ENCODE measurements at places on chromosomes 16 and 17. TPM values are rescaled to one million over a fixed set of nuclear protein-coding genes. Genes with fewer than 3 reads are reported as not detected.

DNA sequence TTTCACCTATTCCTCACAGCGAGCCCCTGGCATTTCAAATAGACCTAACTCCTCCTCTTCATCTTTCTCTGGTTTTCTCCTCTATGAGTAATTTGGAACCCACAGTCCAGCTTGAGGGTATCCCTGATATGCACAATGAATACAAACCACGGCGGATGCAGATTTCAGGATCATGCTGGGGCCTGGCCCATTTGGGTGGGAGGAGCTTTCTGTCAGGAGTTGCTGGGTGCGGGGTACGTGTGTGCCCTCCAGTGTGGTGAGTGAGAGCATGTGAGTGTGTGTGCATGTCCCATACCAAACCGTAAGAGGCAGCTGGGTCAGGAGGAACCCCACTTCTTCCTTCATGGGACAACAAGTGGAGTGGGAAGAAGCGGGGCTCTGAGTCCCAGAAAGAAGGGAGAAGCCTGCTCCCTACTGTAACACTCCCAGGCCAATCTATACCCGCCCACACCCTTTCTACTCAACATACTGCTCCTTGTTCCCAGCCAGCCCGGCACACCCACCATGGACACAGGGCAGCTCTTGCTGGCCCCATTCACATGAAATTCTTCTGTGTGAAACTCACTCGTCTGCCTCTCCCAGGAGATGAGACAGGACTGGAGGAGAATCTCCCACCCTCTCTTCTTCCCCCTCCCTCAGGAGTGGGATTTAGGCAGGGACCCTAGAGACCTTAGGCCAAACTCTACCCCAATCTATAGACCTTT lies 18.4 kb downstream of the CNTNAP1 start:
- H3K27me3 ChIP-seq: no peaks in the 10 kb centered on the region
- H3K36me3 ChIP-seq: peaks cover 29% of the 10 kb centered on the region
- no peak overlapping the region for H3K27ac ChIP-seq
- peaks cover 2% of the 10 kb centered on the region for H3K4me1 ChIP-seq
- H3K4me3 ChIP-seq: no peak overlapping the region

DNA sequence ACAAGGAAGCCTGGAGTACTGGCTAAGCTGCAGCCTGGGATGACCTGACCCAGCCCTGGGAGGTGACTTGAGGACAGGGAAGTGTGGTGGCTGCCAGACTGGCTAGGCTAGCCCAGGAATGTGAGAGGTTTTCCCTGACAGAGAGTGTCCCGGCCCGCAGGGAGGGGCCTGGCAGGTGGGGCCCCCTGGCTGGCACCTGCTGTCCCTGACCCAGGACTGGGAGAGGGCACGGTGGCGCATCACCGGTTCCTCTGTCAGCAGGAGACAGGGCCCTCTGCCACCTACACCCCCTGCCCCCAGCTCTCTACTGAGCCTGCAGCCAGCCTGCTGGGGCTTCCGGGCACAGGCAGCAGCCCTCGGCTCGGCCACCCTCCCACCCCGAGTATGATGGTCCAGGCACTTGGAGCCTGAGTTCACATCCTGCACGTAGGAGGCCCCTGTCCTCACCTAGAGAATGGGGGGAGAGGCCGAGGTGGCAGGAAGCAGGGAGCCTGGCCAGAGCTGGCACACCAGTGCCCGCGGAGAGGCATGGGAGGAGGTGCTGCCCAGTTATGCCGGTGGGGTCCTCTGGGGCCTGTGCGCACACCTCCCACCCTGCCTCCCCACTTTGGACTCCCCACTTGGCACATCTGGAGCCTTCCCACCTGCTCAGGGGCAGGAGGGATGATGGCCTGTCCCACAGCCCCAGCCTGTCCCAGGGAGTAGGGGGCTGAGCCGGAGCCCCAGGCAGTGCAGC lies 528 bp downstream of the PRSS27 start:
- no peak for DNase-seq
- H3K27me3 ChIP-seq: no peaks in the 10 kb centered on the region

DNA sequence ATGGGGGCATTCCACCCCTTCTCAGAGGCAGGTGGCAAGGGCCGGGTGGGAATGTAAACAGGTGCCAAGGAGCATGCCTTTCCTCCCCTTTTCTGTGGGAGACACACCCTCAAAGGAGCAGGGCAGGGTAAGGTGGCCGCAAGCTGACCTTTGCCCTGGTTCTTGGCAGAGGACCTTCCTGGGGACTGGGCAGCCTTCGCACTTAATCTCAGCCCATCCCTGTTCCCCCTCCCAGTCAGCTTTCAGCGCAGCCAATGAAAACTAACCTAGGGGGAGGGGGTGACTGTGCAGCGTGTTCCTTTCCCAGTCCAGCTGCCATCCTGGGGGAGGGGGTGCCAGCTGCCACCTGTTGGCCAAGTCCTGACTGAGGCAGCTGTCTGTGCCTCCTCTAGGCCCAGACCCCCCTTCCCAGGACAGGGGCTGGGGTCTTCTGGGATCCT lies 2.8 kb downstream of the TRAF4 start:
- peaks cover 56% of the 10 kb centered on the region for H3K4me1 ChIP-seq
- H3K36me3 ChIP-seq: peaks cover 45% of the 10 kb centered on the region
- H3K27ac ChIP-seq: peak overlapping the region; percentile 96
- H3K4me3 ChIP-seq: peak overlapping the region; percentile 88
- no peaks in the 10 kb centered on the region for H3K27me3 ChIP-seq

DNA sequence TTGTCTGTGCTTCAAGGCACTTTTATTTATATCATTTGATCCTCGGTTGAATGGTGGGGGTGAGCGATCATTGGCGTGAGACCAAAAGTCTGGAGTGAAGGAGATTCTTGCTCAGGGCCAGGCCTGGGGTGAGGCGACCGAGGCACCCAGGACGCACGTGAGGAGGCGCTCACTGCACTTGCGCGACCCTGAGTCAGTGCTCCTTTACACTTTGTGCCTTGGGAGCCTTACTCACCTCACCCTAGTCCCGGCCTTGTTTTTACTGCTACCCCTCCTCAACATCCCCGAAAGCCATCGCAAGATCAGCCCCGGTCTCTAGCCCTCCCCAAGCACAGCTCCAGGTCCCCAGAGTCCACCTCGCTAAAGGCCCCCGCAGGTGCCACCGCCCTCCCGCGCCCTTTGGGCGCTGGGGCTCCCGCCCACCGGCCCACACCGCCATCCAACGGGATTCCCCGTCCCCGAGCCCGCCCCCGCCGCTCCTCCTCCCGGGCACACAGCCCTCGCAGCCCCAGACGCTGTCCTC lies 496 bp downstream of the EZH1 start:
- peaks cover 33% of the 10 kb centered on the region for H3K4me1 ChIP-seq
- peaks cover 27% of the 10 kb centered on the region for H3K27me3 ChIP-seq
- H3K27ac ChIP-seq: peak overlapping the region; percentile 96
- H3K4me3 ChIP-seq: peak overlapping the region; percentile 86
- H3K36me3 ChIP-seq: no peaks in the 10 kb centered on the region
- DNase-seq: no peak

GRCh38 chr17:50133769-50134099 lies 3.8 kb upstream of the SAMD14 start:
- no peak for DNase-seq
- no peak overlapping the region for H3K27ac ChIP-seq
- H3K27me3 ChIP-seq: peaks cover 21% of the 10 kb centered on the region
- peaks cover 13% of the 10 kb centered on the region for H3K36me3 ChIP-seq

GRCh38 chr16:84183911-84184591 lies 2.8 kb downstream of the TAF1C start:
- H3K4me1 ChIP-seq: peaks cover 9% of the 10 kb centered on the region
- no peaks in the 10 kb centered on the region for H3K27me3 ChIP-seq
- DNase-seq: no peak
- H3K36me3 ChIP-seq: peaks cover 18% of the 10 kb centered on the region

Gene LPO
- 0.50 TPM for total RNA-seq

Gene CCDC154
- total RNA-seq: 1.2 TPM

DNA sequence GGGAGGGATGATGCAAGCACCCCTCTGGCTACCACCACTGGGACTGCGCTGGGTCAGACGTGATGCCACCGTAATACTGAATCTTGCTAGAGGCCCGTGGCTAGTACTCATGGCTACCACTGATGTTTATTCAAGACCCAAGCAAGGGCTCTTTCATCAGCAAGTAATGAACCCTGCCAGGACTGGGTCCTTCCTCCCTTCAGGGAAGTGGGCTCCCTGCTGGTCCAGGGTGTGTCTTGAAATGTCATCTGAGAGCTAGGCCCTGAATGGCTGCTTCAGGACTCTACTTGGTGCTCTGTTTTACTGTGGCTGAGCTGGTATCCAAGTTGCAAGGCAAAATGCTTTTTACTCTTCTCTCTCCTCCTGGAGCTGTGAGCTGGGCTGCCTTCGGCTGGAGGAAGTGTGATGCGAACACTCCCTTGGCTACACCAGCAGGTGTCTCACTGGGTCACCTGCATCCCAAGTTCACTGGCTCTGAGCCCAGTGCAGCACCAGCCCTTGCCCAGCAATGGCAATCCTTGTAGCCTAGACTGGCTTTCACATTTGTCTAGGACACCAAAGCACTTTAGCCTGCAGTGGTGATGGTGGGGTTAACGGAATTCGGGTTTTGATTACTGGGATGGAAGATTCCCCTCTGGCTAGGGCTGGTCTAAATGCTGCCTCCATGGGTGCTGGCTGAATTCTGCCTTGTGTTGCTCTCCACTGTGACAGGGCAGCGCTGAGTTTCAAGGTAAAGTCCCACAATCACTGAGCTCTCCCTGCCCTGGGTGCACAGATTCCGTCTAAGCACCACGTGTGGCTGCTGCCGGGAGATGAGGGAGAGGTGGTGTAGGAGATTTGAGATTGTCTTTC lies 98.6 kb downstream of the USP22 start:
- H3K36me3 ChIP-seq: no peaks in the 10 kb centered on the region
- no peaks in the 10 kb centered on the region for H3K27me3 ChIP-seq
- peak overlapping the region; percentile 90 for H3K27ac ChIP-seq

DNA sequence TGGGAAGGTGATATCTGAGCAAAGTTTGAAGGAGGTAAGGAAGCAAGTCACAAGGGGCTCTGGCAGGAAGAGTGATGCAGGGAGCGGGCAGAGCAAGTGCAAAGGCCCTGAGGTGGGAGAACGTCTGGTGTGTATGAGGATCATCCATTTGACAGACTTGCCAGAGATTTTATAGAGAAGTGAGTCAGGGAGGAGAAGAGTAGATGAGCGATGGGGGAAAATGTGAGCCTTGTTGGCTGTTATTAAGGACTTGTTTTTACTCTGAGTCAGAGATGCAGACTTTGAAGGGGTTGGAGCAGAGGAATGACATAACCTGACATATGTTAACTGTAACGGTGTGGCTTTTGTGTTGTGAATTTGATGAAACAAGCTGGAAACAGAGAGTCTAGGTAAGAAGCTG lies 3.5 kb upstream of the CLEC10A start:
- no peak for DNase-seq
- no peaks in the 10 kb centered on the region for H3K36me3 ChIP-seq
- H3K27ac ChIP-seq: no peak overlapping the region
- no peaks in the 10 kb centered on the region for H3K27me3 ChIP-seq

Gene SLC38A10
- total RNA-seq: 47.0 TPM

Gene NPIPB8
- total RNA-seq: 1.3 TPM

Gene LGALS9B
- total RNA-seq: not detected

- no peak for DNase-seq
- H3K36me3 ChIP-seq: no peaks in the 10 kb centered on the region
- no peak overlapping the region for H3K4me3 ChIP-seq
Observed at GRCh38 chr16:27052007-27052406, 14.7 kb upstream of the C16orf82 start.

GRCh38 chr17:61650749-61651148 lies 59.7 kb upstream of the NACA2 start:
- no peak overlapping the region for H3K27ac ChIP-seq
- H3K4me1 ChIP-seq: peaks cover 8% of the 10 kb centered on the region
- H3K4me3 ChIP-seq: no peak overlapping the region
- peaks cover 10% of the 10 kb centered on the region for H3K36me3 ChIP-seq
- H3K27me3 ChIP-seq: peaks cover 3% of the 10 kb centered on the region

GRCh38 chr17:6512552-6512951 lies 43.8 kb downstream of the PITPNM3 start:
- no peak overlapping the region for H3K27ac ChIP-seq
- no peaks in the 10 kb centered on the region for H3K36me3 ChIP-seq
- H3K4me1 ChIP-seq: peaks cover 4% of the 10 kb centered on the region
- no peak overlapping the region for H3K4me3 ChIP-seq
- no peak for DNase-seq
- no peaks in the 10 kb centered on the region for H3K27me3 ChIP-seq

DNA sequence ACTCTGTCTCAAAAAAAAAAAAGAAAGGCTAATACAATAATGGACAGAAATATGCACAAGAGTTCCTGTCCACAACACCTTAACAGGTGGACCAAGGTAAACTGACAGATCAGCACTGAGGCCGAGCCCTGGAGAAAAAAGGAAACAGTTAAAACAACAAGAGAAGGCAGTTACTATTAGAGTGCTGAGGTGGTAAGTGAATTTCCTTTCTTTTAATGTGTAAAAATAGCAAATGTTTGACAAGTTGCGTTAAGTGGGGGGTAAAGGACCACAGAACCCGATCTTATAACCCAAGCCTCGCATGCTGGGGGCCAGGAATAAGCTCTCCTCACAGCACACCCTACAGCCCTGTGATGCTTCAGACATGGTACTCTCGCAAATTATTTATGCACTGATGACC lies 24.8 kb downstream of the TXNDC11 start:
- peaks cover 9% of the 10 kb centered on the region for H3K4me1 ChIP-seq
- H3K27me3 ChIP-seq: no peaks in the 10 kb centered on the region
- no peak for DNase-seq
- H3K4me3 ChIP-seq: no peak overlapping the region
- H3K27ac ChIP-seq: no peak overlapping the region

Gene ARHGDIG
- total RNA-seq: 3.4 TPM

- DNase-seq: no peak
- no peak overlapping the region for H3K27ac ChIP-seq
- no peaks in the 10 kb centered on the region for H3K27me3 ChIP-seq
- H3K36me3 ChIP-seq: no peaks in the 10 kb centered on the region
- no peak overlapping the region for H3K4me3 ChIP-seq
- 0 out of 2 replicates have a peak, but pooled peaks cover 2% of the 10 kb centered on the region for H3K4me1 ChIP-seq
Observed at GRCh38 chr17:37671028-37671823, 28.0 kb upstream of the DDX52 start.

- H3K4me1 ChIP-seq: no peaks in the 10 kb centered on the region
- DNase-seq: no peak
- H3K36me3 ChIP-seq: 0 out of 2 replicates have a peak, but pooled peaks cover under 1% of the 10 kb centered on the region
- no peak overlapping the region for H3K27ac ChIP-seq
Observed at GRCh38 chr17:13888056-13888609, 181.2 kb upstream of the COX10 start.

DNA sequence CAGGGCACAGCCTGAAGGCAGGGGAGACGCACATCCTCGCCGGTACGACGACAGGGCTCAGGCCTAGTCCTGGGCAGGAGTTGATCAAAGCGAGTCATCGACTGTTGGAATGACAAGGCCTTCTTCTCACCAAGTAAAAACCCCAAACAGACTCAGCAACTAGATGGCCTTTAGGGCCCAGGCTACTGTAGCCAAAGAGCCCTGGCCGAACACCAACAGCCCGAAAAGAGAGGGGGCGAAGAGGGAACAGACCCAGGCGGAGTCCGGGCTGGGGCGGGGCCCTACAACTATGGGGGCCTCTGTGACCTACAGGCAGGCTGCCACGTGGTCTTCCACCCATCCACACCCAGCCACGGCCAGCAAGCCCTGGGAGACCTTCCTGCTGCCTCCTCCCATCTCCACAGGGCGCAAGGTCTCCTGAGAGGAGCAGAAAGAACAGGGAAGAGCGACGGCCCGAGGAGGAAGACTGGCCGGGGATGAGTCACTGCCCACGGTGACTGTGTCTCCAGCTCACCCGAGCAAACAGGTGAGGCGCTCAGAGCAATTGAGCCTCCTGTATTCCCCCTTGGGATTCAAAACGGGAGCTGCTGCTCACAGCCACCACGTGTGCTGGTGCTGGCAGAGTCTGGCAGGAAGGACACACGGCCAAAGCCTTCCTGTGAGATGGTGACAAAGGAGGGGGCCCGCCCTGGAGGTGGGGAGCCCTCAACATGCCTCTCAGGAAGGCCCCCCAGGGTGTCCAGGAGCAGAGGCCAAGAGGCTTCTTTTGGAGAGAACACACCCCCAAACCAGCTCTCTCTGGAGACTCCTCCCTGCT lies 17.7 kb downstream of the SLC16A3 start:
- DNase-seq: no peak
- H3K36me3 ChIP-seq: peaks cover 76% of the 10 kb centered on the region
- H3K4me1 ChIP-seq: no peaks in the 10 kb centered on the region
- no peak overlapping the region for H3K4me3 ChIP-seq
- H3K27ac ChIP-seq: peak overlapping the region; percentile 32

Gene RRAD
- total RNA-seq: 0.52 TPM
